Fibroblast of lung (primary cell): ENCODE measurements at places on chromosomes 4 and X. TPM values are rescaled to one million over a fixed set of nuclear protein-coding genes. Genes with fewer than 3 reads are reported as not detected.
A peak's percentile ranks its signal among the peaks of the same experiment; 100 is the strongest.

GRCh38 chrX:122475306-122475705, 708.8 kb upstream of the GRIA3 start:
- no peak overlapping the region for H3K27ac ChIP-seq
- H3K4me1 ChIP-seq, result no peaks in the 10 kb centered on the region
- no peaks in the 10 kb centered on the region for H3K36me3 ChIP-seq
- no peaks in the 10 kb centered on the region for H3K27me3 ChIP-seq

The JAKMIP1 gene
- total RNA-seq, result not detected in 2 replicates

- H3K27me3 ChIP-seq, result no peaks in the 10 kb centered on the region
- no peaks in the 10 kb centered on the region for H3K4me1 ChIP-seq
- H3K36me3 ChIP-seq, result no peaks in the 10 kb centered on the region
- no peak for DNase-seq
- no peak overlapping the region for H3K4me3 ChIP-seq
Observed at GRCh38 chr4:152640058-152640921, 39.5 kb downstream of the TMEM154 start.

GRCh38 chr4:114180481-114180880, 201.0 kb upstream of the ARSJ start:
- no peak overlapping the region for H3K27ac ChIP-seq
- H3K36me3 ChIP-seq, result no peaks in the 10 kb centered on the region
- peak; percentile 85 for DNase-seq
- H3K4me1 ChIP-seq, result peaks cover 4% of the 10 kb centered on the region

The ANOS1 gene
- total RNA-seq, result under 0.01 TPM in 2 replicates

DNA sequence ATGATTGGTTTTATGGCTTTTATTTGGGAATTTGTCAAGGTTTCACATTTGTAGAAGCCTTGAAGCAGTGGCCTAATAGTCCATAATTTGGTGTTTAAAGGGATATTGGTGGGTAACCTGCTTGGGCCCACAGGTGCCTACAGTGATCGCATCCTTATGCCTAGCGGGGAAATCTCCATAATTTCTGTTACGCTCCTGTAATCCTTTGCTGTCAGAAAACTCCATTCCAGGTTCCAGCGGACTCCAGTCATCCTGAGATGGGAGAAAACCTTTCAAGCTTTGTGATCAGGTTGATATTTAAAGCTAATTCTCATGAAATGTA, 257.0 kb upstream of the JADE1 start:
- H3K27ac ChIP-seq, result peak overlapping the region; percentile 83
- DNase-seq, result no peak
- H3K27me3 ChIP-seq, result no peaks in the 10 kb centered on the region
- peaks cover 8% of the 10 kb centered on the region for H3K4me1 ChIP-seq

DNA sequence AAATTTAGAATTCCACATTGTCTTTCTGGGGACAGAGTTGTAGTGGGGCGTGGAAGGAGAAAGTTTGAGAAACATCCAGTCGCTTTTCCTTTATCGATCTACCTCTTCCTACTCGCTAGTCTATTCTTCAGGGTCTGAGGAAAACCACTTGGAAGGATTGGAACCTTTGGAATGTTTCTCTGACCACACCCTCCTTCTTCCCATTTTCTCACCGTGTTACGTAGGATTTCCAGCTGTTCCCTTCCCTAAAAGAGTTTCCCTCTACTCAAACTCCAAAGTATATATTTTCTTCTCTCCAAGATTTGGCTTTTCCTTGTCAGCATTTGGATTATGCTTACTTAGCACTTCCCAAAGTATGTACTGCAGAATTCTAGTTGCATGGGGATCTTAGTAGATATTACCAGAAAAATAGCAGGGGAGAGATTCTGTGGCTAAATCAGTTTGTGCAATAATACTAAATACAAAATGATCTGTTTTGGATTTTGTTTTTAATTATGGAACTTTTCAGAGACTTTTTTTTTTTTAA, 4.9 kb downstream of the ENPEP start:
- peak; percentile 27 for DNase-seq
- H3K36me3 ChIP-seq, result no peaks in the 10 kb centered on the region
- H3K27me3 ChIP-seq, result no peaks in the 10 kb centered on the region
- H3K4me1 ChIP-seq, result peaks cover 5% of the 10 kb centered on the region
- H3K4me3 ChIP-seq, result no peak overlapping the region

DNA sequence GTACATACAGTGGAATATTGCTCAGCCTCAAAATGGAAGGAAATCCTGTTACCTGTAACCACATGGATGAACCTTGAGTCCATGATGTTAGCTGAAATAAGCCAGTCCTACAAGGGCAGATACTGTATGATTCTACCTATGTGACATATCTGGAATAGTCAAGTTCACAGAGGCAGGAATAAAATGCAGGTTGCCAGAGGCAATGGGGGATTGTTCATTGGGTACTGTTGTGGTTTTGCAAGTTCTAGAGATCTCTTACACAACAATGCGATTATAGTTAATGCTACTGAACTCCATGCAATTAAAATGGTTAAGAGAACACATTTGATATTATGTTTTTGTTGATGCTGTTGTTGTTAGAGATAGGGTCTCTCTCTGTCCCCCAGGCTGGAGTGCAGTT, 74.6 kb downstream of the SHROOM2 start:
- no peak for DNase-seq
- no peaks in the 10 kb centered on the region for H3K36me3 ChIP-seq
- no peaks in the 10 kb centered on the region for H3K27me3 ChIP-seq
- H3K4me1 ChIP-seq, result no peaks in the 10 kb centered on the region

The BMP3 gene
- 0.17 TPM in 1 of 2 replicates, not detected in the other for total RNA-seq
